Right atrium auricular region (tissue), 2 donors: ENCODE measurements at places on chromosomes 6 and 20. TPM values are rescaled to one million over a fixed set of nuclear protein-coding genes. Genes with fewer than 3 reads are reported as not detected.

Gene HCK
- 2.3 TPM for total RNA-seq

Gene ARFGEF2
- 46.5 TPM for total RNA-seq

Gene LIME1
- 2.4 TPM for total RNA-seq

Gene NDRG3
- 33.9 TPM for total RNA-seq

Gene C20orf144
- total RNA-seq = not detected

Gene BMP6
- 19.1 TPM for total RNA-seq

Gene PXT1
- total RNA-seq = 0.24 TPM

Gene SLC22A7
- not detected for total RNA-seq
